ENCODE measurements at places on chromosomes 4 and X.
A peak's percentile ranks its signal among the peaks of the same experiment; 100 is the strongest.

GRCh38 chr4:5632571-5632970 is 75.8 kb downstream of the EVC2 start:
- ATAC-seq: no peak

DNA sequence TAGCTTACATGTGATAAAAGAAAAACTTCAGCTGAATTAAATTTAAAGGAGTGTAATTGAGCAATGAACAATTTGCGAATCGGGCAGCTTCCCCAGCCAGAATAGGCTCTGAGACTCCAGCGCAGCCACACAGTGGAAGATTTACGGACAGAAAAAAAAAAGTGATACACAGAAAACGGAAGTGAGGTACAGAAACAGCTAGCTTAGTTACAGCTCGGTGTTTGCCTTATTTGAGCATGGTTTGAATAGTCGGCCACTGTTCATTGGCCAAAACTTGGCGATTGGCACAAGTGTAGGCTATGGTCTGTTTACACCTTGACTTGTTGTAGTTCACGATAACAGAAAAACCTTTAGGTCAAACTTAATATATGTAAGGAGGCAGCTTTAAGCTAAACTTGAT is 16.7 kb upstream of the SUPT20HL1 start:
- peak; percentile 51 for ATAC-seq

DNA sequence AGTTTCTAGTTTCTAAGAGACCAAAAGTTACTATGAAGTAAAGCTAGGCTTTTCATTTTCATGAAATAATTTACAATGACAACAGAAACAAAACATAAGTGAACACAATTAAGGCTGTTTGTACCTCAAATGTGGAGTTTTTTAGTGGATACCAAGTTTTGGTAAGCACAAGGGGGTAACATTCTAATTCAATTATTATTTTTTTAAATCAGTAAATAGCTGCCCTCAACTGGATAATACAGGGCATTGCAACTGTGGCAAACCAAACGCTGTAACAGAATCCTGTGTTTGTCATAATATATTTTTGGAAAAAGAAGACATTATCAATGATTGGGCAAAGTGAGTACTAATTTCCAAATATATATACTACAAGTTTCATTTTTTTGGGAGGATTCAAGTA is 150.3 kb downstream of the FBXW7 start:
- ATAC-seq: no peak

DNA sequence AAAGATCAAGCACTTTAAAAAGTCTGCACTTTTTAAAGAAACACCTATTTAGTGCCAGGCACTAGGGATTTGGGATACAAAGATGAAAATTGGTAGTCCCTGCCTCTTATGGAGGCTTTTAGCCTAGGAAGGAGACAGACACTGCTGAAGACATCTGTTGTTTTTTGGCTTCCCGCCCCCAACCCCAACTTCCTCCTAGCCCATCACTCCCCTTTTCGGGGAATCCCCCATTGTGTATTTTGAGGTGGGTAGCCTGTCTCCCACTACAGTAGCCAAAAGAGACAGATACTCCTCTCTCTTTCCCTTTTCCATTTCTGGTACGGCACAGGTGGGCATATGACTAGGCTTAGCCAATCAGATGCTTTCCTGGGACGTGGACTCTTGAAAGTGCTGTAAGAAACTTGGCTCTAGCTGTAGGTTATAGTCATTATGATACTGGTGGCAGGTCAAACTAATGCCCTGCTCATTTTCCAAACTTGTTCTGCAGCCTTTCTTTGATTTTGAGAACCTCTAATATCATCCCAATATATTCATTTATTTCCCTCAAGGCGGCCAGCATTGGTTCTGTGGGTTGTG is 194.6 kb upstream of the RBPJ start:
- peak; percentile 52 for ATAC-seq

DNA sequence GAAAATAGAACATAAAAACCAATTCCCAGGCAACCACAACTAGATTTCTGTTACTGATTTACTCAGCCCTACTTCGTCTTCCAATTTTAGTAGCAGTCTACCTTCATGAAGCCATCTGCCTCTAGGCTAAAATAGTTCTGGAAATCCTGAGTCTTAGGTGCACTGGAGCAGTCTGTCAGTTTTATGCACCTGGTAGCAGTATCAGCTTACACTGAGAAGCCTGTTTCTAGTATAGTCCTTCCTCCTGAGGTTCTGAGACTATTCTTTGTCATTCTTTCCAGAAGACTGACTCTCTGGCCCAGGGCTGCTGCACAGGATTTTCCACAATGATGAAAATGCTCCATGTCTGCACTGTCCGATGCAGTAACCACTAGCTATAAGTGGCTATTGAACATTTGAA is 16.9 kb upstream of the HPRT1 start:
- ATAC-seq: no peak

DNA sequence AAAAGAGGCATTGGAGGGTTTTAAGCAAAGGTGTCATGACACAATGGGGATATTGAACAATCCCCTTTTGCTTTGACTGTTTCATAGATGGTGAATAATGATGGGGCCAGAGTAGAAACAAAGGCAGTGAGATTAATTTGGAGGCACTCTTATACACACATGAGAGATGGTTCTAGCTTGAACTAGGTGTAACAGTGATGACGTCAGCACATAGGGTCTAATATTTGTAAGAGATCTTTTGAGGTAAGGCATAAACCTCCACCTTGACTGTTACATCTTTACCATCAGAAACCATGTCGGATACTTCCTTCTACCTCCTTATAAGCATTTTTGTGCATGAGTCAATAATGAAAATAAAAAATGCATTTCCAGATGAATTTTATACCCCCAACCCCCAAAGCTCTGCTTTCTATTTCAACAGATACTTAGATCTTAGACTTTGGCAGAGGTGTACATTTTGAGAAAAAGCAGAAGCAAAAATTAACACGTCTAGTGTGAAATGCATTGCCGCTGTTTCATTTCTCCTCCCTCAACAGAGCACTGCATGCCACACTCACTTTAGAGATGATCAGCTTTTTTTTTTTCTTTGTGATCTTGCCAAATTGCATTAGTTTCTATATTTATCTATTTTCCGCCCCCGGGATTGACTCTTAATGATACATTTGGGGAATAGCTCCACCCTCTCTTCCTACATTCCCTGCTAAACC is 87.2 kb downstream of the HS3ST1 start:
- peak; percentile 46 for ATAC-seq

DNA sequence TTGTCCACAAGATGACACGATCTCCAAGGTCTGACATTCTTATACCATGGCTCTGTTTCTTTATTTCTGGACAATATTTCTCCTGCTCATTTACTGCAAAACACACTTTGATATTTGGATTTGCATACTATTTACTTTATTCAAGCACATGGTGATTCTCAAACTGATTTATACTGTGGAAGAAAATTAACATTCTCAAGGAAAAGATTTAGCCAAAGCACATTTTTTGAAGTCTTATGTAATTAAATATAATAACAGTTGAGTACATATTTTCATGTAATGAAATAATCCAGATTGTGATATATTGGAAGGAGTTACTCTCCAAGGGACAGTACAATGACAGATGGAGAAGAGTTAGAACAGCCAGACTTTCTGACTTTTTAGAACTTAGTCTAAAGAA is 155.8 kb upstream of the CT83 start:
- no peak for ATAC-seq
